Left ventricle myocardium superior (tissue), 1 donor: ENCODE measurements at places on chromosomes 3 and 15.

- DNase-seq: no peak
Observed at GRCh38 chr3:13133471-13133981, 60.3 kb upstream of the IQSEC1 start.

DNA sequence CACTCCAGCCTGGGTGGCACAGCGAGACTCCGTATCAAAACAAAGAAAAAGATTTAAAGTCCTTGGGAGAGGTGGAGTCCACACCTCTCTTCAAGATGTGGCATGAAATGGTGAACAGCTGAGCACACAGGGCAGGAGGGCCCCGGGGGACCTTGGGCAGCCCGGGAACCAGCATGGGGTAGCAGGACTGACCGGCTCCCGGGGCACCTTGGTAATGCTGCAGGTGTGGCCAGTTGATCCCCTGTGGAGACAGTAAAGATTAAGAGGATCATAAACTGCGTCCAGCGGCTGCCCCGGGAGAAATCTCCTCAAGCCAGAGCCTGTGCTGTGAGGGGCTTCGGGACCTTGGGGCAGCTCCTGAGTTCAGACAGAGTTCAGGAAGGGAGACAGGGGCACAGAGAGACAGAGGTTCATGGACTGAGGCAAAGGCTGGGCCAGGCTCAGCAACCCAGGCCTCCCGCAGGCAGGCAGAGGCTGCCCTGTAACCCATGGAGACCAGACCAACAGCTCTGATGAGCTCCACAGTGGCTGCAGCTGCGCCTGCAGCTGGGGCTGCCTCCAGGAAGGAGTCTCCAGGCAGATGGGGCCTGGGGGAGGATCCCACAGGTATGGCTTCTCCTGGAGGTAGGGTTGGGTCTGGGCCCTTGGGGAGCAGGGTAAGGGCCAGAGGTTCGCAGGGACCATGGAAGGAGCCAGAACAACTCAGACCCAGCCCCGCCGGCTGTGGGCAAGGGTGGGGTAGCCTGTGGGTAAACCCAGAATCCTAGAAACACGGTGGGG lies at the start of gene NR2E3:
Gene NR2E3, plus strand, starts transcription at position 299 of the 780 bp plus-strand sequence. Its CDS starts 190 bp downstream, at position 489.
- no peak for DNase-seq

- DNase-seq: no peak
Observed at GRCh38 chr3:133369068-133369440, 30.8 kb upstream of the BFSP2 start.

DNA sequence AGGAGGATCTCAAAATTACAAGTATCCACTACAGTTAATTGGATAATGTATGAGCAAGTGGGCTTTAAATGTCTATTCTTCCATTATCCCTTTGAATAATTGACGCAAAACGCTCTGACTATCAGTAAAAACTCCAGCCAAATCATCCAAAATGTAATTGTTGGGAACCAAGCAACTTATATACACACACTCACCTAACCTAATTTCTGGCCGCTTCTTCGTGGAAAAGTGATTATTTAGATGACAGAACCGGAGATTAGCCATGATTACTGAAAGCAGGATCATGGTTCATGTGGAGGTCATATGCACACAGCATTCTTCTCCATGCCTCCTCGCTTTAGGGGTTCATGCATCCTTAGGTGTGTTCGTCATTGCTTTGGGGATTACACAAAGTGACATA lies 992.4 kb downstream of the NAALADL2 start:
- DNase-seq: no peak

DNA sequence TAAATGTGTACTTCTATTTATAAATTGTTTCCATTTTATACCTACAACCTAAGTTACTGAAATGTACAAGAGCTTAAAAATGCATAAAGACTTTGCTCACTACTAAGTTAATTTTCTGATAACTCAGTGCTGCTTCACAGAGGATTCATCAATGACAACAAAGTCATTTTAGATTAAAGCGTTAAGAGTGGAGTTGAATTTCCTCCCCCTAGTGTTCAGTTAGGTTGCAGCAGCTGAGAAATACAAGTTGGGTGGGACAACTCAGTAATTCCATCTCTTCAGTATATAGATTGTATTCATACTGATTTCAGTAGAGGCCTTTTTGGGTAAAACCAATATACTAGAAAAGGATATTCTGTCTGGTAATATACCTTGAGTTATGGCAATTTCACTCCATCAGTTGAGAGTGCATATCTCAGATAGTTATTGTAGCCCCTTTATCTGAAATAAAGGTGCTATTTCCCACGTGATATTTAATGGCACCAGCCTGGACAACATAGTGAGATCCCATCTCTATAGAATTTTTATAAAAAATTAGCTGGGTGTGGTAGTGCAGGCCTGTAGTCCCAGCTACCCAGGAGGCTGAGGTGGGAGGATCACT lies 6.9 kb upstream of the RPL35A start:
- DNase-seq: no peak
